Gastrocnemius medialis (tissue), 4 donors: ENCODE measurements at places on chromosomes 13 and 19. TPM values are rescaled to one million over a fixed set of nuclear protein-coding genes. Genes with fewer than 3 reads are reported as not detected.

ELL gene
- 27.5 TPM for total RNA-seq

CBLC gene
- 0.49 TPM for total RNA-seq

ACP4 gene
- not detected for total RNA-seq

ZIC5 gene
- total RNA-seq = not detected

CEACAM21 gene
- total RNA-seq = not detected

PSG2 gene
- total RNA-seq = not detected

TNPO2 gene
- 32.1 TPM for total RNA-seq

NCR1 gene
- total RNA-seq = not detected

ZNF177 gene
- total RNA-seq = 0.29 TPM

TRIP10 gene
- total RNA-seq = 214 TPM

ZNF613 gene
- total RNA-seq = 1.3 TPM

- DNase-seq = peak; percentile 18
These were observed 17.3 kb upstream of the CLDN10 start for GRCh38 chr13:95535243-95535642.

- no peak for DNase-seq
These were observed 6.2 kb upstream of the ZNF529 start for GRCh38 chr19:36579255-36579654.

DNA sequence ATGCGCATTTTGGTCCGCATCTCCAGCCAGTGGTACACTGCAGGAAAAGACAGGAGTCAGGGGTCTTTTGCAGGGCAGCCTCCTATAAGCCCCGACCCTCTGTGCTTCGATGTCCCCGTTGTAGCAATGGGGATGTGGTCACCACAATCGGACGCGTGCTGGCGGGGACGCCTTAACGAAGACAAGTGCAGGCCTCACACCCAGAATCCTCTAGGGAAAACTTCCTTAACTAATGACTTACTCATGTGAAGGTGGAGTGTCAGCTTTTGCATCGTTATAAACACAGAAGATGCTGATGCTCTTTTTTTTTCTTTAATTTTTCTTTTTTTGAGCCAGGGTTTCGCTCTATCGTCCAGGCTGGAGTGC, 22.1 kb downstream of the VASP start:
- DNase-seq = no peak

GRCh38 chr13:77506874-77507273, 28.6 kb upstream of the SCEL start:
- DNase-seq = no peak

DNA sequence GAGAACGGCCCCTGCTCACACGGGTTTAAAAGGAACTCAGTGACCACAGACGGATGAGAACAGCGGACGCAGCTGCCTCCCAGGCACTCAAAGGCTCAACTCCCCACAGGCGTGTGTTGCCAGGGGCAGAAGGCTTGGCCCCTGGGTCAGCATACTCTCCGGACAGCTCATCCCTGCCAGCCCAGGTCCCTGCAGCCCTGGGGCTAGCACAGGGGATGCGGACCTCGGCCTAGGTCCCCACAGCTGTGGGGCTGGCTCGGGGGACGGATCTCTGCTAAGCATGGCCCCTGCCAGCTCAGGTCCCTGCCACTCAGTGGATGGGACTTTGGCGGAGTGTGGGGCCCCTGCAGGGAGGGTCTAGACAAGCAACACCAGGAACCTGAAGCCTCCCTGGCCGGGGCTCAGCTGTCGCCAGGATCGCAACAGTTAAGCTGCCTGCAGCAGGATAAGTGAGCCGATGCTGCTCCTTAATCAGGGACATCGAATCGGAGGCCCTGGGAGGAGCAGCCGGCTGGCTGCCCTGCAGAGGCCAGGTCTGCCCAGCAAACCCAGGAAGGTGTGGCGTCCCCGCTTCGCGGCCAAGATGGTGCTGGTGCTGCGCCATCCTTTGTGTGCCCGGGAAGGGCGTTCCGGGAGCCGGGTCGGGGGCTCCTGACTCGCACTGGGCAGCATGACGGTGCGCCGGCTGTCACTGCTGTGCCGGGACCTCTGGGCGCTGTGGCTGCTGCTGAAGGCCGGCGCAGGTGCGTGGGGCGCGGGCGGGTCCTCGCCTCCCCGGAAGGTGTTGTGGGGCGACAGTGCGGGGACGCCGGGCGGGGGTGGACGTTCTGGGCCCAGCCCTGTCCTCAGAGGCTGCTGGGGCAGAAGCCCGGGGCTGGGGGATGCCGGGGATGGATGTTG, 32.5 kb downstream of the MCF2L start:
- no peak for DNase-seq

GRCh38 chr13:64579331-64579730, 2650.8 kb downstream of the PCDH9 start:
- DNase-seq = no peak

DNA sequence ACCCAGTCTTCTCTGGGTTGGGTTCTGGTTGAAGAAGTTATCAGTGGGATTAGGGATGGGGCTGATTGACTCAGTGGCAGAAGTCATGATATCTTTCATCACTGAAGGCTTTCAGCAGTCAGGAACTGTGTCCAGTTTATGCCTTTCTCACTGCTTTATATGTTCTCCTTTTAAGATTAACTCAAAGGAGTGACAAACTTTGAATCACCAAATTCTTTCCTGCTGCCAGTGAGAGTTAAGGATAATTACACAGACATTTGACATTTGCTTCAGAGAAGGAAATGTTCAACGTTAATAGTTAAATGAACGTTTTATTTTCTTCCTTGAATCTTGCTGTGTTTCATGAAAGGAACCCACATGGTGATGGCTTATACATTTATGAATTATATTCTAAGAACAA, 41.0 kb upstream of the CNMD start:
- DNase-seq = no peak

DNA sequence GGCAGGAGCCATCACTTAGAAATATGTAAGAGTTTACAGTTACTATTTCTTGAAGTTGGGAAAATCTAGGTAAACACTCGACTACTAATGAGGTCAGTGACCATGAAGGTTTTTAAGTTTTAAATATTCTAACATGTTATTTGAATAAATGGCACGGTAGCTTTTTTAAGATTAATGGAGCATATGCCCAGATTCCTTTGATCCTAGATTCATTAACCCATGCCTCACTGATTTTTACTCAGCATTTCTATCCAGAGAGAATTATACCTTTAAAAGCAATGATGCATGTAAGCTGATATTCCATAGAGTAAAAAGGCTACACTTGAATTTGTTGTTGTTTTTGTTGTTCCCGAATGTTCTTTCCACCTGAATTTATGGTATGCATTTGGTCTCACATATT, 541.4 kb downstream of the DACH1 start:
- no peak for DNase-seq

DNA sequence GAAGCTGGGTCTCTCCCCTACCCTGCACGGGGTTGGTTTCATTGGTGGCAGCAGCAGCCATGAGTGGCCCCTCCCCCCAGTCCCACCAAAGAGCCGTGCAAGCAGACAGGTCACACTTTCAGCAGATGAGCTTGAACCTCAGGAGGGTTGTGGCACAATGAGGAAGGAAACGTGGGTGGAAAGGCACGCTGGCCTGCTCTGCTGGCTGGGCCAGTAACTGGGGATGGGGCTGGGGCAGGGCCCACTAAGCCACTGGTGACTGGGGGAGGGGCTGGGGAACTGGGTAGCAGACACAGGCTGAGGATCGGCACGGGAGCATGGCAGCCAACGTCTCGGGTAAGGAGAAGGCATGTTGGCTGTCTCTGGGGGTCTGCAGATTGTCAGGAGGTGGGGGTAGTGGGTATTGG, at the start of gene P2RY11:
TSS of gene P2RY11 (plus strand) at position 289 of the 407 bp plus-strand sequence. CDS start at position 318, 29 bp downstream.
- DNase-seq = no peak

- DNase-seq = no peak
These were observed 31.5 kb downstream of the PEPD start for GRCh38 chr19:33490041-33490451.

DNA sequence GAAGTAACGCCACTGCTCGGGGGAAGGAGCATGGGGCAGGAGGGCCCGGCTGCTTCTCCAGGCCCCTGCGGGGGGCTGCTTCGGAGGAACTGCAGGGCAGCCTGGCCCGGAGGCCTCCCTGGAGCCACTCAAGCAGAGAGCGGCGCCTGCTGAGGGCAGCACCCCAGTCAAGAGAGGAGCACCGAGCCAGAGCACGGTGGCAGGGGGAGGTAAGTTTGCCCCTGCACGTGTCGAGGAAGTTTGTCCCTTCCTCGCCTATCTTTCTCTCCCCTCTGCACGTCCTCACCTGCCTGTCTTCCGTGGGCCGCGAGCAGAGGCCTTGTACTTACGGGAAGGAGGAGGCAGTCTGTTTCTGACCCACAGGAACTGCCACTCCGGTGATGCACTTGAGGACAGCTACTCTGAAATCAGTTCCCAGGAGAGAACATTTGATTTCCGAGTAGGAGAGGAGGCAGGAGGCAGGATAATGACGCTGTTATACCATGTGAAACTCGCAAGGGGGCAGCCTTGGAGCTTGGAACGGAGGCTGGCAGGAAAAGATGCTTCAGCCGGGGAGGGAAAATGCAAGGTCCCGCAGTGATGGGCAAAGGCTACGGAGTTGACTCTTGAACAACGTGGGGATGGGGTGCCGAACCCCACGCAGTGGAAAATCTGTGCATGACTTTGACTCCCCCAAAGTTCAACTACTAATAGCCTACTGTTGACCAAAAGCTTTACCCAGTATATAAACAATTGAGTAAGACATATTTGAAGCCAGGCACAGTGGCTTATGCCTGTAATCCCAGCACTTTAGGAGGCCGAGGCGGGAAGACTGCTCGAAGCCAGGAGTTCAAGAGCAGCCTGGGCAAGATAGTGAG, 5.0 kb downstream of the FFAR1 start:
- no peak for DNase-seq

DNA sequence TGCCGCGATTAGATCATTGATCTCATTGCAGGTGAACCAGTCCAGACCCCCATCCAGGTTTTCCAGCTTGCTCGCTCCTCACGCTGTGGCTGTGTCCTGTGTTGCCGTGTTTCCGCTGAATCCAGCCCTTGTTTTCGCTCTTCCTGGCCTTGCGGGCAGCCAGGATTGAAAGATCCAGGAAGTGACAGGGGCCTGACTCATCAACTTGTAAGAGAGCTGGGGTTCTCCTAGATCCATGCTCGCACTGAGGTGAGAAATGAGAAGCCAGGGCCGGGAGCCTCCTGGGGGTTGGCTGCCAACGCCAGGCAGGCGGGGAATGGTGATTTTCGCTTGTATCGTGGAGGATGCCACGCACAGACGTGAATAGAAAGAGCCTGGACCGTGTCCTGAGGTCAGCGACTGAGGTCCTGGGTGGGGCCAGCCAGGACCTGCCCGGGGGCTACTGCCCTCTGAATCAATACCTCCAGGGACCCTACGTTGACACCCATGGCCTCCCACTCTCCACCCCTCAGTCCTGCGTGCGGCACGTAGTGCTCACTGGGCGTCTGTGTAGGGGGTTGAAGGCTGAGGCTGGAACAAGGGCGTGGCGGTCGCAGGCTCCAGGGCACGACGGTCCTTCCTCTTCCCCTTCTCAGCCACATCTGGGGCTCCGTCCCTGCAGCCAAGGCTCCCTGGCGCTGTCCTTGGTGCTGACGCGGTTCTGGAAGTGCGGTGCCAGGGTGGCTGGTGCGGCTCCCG, 7.3 kb upstream of the PTPRH start:
- DNase-seq = peak; percentile 41

DNA sequence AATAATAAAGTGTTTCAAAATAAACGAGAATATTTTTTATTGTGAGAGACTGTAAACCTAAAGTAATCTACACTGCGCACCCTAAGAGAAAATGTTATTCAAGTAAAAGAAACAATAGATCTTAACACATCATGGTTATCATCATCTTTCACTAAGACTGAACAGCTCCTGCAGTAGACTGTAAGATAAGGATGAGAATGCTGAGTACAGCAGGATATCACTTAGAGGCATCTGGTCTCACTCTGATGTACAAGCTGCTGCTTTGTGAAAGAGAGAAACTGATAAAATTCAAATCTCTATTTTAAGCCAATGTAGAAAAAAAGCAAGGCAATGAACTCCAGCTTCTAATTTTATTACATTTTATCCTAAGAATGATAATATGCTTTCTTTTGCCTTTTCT, 261.7 kb upstream of the HTR2A start:
- DNase-seq = no peak

GRCh38 chr13:98144801-98145350, 2.0 kb downstream of the FARP1 start:
- no peak for DNase-seq

GRCh38 chr13:109156181-109156935, 526.9 kb downstream of the MYO16 start:
- no peak for DNase-seq

GRCh38 chr19:34228347-34228746, 26.0 kb upstream of the GARRE1 start:
- DNase-seq = no peak

DNA sequence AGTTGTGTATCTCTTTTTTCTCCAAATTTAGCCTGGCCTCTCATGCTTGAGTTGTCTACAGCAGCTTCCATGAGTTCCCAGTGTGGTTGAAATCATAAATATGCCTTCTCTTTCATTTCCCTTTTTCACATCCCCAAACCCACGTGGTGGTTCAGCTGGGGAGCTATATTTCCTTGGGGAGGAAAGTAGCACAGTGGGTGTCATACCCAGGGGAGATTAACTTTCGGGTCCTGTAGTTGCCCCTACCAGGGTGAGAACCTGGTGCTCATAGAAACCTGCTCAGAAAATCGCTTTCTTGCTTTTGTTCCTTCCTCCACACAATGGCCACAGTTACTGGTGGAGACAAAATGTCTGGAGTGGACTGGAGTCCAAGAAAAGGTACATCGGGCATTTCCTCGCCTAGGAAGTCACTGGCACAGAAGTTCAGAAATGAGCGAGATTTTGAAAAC, 7.0 kb upstream of the LILRA4 start:
- no peak for DNase-seq

DNA sequence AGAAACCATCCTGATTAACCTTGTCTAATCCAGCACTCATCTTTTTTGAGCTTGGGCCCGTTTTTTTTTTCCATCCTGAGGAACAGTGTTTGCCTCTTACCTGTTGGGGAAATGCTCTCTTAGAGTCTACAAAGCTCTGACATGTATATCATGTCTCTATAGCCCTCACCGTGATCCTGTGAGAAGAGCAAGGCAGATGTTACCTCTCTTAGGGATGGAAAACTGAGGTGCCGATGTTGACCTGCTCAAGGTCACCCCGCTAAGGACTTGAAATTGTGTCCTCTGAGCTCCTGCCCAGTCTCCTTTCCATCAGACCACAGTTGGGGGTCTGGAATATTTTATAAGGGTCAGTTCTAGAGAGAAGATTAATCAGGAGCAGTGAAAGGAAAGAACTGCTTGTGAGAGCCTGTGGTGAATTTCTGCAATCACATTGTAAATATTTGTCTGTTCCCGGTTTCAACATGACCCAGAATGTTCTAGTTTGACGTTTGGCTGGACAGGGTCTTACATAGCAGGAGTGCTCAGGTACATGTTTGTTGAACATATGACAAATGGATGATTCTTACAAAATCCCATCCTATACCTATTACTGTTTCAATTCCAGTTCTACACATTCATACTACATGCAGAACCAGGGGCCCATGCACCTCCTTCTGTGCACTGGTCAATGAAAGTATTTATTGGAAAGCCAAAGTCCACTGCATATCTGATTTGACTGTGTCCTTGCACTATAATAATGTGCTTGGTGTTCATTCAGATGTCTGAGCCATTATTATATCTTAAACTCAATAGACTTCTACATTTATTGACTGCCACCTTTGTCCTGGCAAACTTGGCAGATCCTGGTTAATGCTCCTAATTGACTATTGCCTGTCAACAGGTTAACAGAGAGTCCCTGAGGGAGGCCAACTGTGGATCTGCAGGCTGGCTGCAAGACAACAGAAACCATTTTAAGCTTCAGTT, 12.1 kb downstream of the SLC25A15 start:
- no peak for DNase-seq

- DNase-seq = no peak
These were observed 245.0 kb downstream of the KLF5 start for GRCh38 chr13:73303851-73304250.

- no peak for DNase-seq
These were observed 53.9 kb upstream of the GAS6 start for GRCh38 chr13:113917594-113918371.

GRCh38 chr19:42606660-42607351, 12.1 kb upstream of the CEACAM8 start:
- no peak for DNase-seq
